Activated CD4-positive, CD25-positive, alpha-beta regulatory T cell treated with anti-CD3 and anti-CD28 coated beads, Interleukin-2, amount 50 U/mL, for 16 hours (primary cell): ENCODE measurements at places on chromosomes 4 and X.

GRCh38 chrX:48919947-48920717, 1.3 kb upstream of the PIM2 start:
- DNase-seq, result no peak

- no peak for DNase-seq
Observed at GRCh38 chr4:152666946-152667345, 12.9 kb downstream of the TMEM154 start.

GRCh38 chr4:176189891-176190795, 5.2 kb downstream of the SPATA4 start:
- DNase-seq, result no peak

DNA sequence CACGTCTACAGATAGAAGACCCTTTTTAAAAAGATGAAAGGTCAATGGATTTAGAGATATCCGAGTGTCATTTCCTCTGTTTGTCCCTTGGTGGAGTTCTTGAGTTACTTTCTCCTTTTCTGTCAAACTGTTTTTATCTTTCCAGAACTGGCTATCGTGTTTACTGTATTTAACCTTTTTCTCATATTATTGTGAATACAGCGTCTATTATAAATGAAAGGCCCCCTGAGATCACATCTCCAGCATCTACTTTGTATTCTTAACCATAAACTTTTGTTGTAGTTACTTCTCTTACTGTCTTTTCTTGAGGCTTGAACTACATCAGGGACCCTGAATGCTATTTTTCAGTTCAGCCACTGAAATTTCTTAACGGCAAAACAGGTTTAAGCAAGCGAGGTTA, 4.0 kb upstream of the PCDH7 start:
- no peak for DNase-seq

- no peak for DNase-seq
Observed at GRCh38 chr4:176726803-176727202, 65.9 kb downstream of the VEGFC start.

- DNase-seq, result no peak
Observed at GRCh38 chr4:159104694-159105414, 2.0 kb downstream of the RAPGEF2 start.

GRCh38 chr4:177118596-177118995, 191.1 kb upstream of the NEIL3 start:
- no peak for DNase-seq

GRCh38 chrX:133171962-133172708, 46.0 kb downstream of the TFDP3 start:
- DNase-seq, result no peak

DNA sequence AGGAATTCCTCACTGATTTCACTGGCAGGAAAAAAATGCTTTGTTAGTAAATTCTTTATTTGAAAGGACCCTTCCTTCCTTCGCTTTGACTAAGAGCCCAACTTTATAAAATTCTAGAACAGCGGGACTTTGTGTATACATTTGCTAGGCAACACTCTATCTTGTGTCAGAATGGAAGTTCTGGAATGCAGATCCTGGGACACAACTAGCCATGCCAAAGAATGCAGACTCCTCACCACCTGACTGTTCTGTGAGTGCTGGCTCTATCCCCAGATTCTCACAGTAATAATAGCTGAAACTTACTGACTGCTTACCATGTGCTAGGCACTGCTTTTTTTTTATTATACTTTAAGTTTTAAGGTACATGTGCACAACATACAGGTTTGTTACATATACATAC, 73.3 kb upstream of the ZDHHC15 start:
- DNase-seq, result no peak

GRCh38 chr4:55359397-55359916, 13.4 kb downstream of the SRD5A3 start:
- DNase-seq, result no peak

DNA sequence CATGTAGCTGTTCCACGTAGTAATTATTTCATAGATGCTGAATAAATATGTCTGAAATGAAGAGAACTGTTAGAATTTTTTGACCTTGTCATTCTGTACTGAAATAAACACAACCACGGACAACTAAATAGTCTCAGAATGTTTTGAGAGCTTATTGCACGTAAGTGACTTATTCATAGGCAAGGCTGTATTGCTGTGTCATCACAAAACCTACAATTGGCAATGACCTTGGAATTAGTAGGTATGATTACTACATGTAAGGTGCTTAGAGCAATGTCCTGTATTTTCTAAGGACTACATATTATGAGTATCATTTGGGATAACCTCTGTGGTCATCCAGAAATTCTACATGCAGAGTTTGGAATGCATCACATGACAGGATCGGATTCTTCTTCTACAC, 237.2 kb upstream of the PUDP start:
- no peak for DNase-seq

- no peak for DNase-seq
Observed at GRCh38 chrX:110086162-110086915, 83.4 kb downstream of the TMEM164 start.

- no peak for DNase-seq
Observed at GRCh38 chr4:82099928-82100579, 273.7 kb downstream of the HNRNPD start.

- no peak for DNase-seq
Observed at GRCh38 chrX:109356684-109357083, 125.2 kb downstream of the GUCY2F start.

- DNase-seq, result no peak
Observed at GRCh38 chr4:78553529-78554060, 2.0 kb downstream of the ANXA3 start.

- DNase-seq, result no peak
Observed at GRCh38 chr4:7460566-7460965, 25.8 kb upstream of the PSAPL1 start.

DNA sequence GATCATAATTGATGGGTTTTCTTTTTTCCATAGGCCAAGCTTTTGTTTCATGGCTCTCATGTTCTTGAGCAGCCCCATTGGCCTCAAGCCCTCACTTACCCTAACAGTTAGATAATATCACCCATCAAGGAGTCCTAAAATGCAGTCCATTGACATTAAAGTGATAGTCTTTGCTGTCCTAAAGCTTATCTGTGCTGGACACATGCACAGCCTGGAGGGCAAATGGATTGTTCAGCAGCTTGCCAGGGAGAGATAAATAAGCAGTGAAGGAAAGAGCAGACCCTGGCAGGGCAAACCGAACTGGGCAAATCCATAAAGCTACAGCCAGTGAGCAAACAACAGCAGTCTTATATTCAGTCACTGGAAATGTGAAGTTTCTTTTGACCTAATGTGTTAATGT, 199.6 kb upstream of the MID1 start:
- no peak for DNase-seq

DNA sequence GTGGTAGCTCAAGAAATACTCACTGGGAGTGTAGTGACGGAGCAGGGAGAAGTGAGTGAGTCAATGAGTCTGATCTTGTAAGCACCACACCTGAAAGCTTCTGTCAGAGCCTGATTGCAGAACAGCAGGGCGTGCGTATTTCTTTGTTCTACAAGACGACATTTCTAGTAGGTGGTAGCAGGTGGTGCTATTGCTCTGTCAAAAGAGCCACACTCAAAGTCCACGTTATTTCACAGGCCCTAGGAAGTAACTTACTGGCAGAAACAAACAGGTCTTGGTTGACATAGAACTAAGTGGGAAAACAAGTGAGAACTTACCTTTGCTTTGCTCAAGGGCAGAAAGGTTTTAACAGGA, 46.4 kb upstream of the SPRY1 start:
- DNase-seq, result no peak

DNA sequence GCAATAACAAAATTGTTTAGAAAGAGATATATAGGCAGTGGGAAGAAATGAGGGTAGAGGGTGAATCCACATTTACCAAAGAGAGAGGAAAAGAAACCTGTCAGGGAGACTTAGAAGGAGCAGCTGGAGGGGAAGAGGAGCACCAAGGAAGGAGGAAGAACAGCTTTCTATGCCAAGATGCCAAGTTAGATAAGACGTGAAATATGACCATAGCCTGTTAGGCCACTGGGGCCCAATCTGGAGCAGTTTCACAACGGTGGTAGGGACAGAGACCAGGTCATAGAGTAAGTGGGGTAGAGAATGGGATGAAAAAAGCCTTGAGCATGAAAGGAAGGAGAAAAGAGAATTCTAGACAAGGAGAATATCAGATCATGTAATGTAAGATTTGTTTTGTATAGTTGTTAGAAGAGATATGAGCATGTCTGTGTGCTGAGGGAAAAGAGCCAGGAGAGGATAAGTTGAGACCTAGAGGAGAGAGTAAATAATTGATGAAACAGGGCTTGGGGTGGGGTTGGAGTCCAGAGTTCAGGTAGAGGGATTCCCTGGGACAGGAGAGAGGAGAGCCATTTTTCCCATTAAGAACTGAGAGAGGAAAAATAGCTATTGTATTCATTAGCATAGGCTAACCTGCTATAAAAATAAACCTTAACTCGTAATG, 4.4 kb upstream of the SOWAHB start:
- no peak for DNase-seq

- no peak for DNase-seq
Observed at GRCh38 chr4:98688411-98689290, 30.2 kb upstream of the TSPAN5 start.

DNA sequence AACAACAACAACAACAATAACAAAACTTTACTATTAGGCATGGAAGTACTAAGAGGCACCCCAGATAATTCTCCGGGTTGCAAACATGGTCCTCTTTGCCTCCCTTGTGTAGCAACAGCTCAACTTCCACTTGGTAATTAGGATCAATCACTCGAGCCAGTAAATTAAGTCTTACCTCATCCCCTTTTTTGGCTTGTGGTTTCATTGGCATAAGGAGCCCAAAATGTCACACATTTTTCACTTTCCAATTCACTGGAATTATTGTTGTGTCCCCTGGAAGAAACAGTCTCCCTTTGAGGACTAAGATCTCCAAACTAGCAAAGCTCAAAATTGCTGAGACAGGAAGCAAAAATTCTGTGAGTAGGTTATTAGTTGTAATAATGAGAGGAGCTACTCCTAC, 49.2 kb upstream of the HSD17B10 start:
- DNase-seq, result no peak

DNA sequence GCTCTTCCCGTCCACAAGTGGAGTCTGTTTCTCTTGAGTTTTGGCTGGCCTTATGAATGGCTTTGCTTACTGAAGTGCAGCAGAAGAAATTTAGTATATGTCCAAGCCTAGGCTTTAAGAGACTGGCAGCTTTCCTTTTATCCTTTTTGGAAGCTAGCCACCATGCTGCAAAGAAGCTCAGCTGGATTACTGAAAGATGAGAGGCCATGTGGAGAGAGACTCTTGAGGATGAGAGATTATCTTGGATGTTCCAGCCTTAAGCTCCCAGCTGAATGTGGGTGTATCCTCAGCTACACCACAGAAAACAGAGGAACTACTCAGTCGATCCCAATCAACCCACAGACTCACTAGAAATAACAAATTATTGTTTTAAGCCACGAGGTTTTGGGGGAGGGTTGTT, 12.5 kb downstream of the CCNG2 start:
- no peak for DNase-seq

GRCh38 chr4:89226665-89227574, 80.7 kb downstream of the GPRIN3 start:
- DNase-seq, result peak; percentile 63

- no peak for DNase-seq
Observed at GRCh38 chr4:155802190-155802959, 43.6 kb downstream of the GUCY1B1 start.

- no peak for DNase-seq
Observed at GRCh38 chr4:85005865-85006377, 39.4 kb upstream of the WDFY3 start.

DNA sequence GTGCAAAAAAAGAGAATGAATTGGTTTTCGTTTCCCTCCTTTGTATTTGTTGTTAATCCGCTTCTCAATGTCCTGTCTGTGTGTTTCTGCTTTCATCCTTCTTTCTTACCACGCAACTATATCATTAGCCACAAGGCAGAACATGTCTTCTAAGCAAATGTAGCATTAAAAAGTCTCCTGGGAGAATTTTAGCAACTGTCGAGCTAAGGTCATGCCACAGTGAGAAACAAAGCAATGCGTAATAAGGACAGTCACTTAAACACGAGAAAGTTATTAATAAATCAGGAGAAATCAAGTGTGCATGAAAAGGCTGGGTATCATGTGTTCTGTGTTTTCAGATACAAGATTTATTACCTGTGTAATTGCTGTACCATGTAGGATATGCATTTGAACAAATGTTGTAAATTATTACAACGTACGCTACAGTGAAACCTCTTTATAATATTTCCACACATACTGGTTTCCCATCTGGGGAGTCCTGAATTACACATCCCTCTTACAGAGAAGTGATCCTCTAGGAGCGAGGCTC, 890.8 kb downstream of the TRIML1 start:
- no peak for DNase-seq

- no peak for DNase-seq
Observed at GRCh38 chr4:143405075-143405730, 68.5 kb downstream of the GAB1 start.

GRCh38 chrX:19682712-19683331, 167.5 kb upstream of the MAP3K15 start:
- peak; percentile 53 for DNase-seq

GRCh38 chr4:122483481-122483880, 27.0 kb upstream of the IL2 start:
- DNase-seq, result no peak
